Breast epithelium (tissue), 4 donors: ENCODE measurements at places on chromosomes 12 and 14. TPM values are rescaled to one million over a fixed set of nuclear protein-coding genes. Genes with fewer than 3 reads are reported as not detected.

- no peak for DNase-seq
- H3K4me3 ChIP-seq, result no peak overlapping the region
- no peaks in the 10 kb centered on the region for H3K4me1 ChIP-seq
- no peaks in the 10 kb centered on the region for H3K36me3 ChIP-seq
Observed at GRCh38 chr14:96271421-96271762, 15.4 kb downstream of the BDKRB1 start.

- H3K4me3 ChIP-seq, result no peak overlapping the region
- no peak overlapping the region for H3K27ac ChIP-seq
- H3K36me3 ChIP-seq, result no peaks in the 10 kb centered on the region
- no peaks in the 10 kb centered on the region for H3K4me1 ChIP-seq
- no peak for DNase-seq
- no peaks in the 10 kb centered on the region for H3K27me3 ChIP-seq
Observed at GRCh38 chr14:71651228-71651627, 281.0 kb upstream of the RGS6 start.

DNA sequence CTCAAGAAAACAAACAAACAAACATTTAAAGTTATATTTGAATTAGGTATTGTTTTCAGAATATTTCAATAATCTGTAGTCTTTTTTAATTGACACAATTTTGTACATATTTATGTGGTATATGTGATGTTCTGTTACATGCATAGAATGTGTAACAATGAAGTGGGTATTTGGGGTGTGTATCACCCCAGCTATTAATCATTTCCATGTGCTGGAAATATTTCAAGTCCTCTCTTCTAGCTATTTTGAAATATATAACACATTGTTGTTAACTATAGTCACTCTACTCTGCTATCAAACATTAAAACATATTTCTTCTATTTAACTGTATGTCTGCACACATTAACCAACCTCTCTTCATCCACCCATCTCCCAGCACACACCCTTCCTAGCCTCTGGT, 32.0 kb upstream of the SIX1 start:
- H3K27ac ChIP-seq, result no peak overlapping the region
- H3K36me3 ChIP-seq, result no peaks in the 10 kb centered on the region
- DNase-seq, result no peak
- H3K4me3 ChIP-seq, result no peak overlapping the region
- no peaks in the 10 kb centered on the region for H3K27me3 ChIP-seq

DNA sequence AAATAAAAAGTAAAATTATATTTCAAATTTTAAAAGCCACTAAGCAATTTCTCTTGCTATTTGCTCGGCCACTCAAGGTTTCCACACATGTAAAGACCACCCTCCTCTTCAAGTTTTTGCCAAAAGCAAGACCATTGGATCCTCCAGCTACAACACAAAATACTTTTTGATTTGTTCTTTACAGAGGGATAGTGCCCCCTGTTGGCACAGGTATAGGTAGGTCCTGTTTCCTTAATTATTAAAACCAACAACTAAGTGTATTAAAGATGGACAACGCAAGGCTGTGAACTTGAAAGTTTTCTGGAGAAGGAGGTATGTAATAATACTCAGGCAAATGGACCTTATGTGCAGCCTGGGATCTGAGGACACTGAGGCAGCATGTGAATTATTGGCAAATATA, 23.8 kb downstream of the ATP6V1D start:
- H3K4me3 ChIP-seq, result no peak overlapping the region
- H3K27me3 ChIP-seq, result no peaks in the 10 kb centered on the region
- peaks cover 6% of the 10 kb centered on the region for H3K36me3 ChIP-seq
- H3K4me1 ChIP-seq, result no peaks in the 10 kb centered on the region
- H3K27ac ChIP-seq, result no peak overlapping the region

The SLC38A2 gene
- total RNA-seq, result 399 TPM

The NTN4 gene
- total RNA-seq, result 188 TPM
